Stimulated activated CD8-positive, alpha-beta memory T cell treated with anti-CD3 and anti-CD28 coated beads, Interleukin-4, amount 100 ng/mL, for 1 hour (primary cell): ENCODE measurements at places on chromosomes 12 and 14.

DNA sequence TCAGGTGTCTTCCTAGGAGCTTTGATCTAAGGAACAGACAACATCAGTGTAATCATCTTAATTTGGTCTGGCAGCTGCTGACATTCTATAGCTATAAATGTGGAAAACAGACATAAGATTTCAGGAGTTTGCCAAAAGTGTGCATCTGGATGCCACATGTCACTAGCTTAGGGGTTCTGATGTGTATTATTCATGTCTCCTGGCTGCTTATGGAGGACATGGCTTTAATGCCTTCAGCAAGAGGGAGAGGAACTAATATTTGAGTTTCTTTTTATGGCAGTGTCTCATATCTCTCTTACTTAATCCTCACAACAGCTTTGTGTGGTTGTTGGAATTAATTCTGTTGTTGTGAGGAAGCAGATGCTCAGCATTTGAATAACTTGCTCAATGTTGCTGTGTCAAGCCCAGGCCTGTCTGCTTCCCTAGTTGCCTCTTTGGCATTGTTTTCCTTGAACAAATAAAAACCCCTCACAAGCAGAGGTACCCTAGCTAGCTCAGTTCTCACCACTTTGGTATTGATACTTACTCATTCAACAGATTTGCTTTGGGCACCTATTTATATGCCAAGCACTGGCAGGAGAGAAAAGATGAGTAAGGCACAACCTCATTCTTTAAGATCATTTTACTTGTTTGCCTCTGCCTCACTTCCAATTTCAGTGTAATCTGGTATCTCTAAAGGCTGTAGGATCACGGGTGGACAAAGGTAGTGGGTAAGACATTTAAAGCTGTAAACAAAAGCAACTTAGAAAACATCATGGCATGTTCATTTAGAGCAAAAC, 39.8 kb upstream of the EID3 start:
- DNase-seq: no peak

DNA sequence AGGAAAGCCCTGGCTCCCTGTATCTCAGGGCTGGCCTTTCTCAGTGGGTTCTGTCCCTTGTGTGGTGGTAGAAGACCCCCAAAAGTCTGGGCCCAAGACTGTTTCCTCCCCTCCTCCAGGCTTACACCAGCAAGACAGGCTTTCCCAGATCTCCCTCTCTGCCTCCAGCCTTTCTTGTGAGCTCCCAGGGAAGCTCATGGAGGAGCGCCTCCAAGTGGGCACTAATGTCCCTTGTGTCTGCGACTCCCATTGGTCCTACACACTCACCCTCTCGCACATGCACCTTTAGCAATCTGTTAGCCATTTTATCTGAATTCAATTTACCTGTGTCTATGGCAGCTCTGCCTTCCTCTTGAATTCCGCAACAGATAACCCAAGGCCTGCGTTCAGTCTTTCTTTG, 251.1 kb upstream of the CAND1 start:
- DNase-seq: no peak

- no peak for DNase-seq
Measured at GRCh38 chr12:57769594-57769993, 2.3 kb downstream of the METTL1 start.

DNA sequence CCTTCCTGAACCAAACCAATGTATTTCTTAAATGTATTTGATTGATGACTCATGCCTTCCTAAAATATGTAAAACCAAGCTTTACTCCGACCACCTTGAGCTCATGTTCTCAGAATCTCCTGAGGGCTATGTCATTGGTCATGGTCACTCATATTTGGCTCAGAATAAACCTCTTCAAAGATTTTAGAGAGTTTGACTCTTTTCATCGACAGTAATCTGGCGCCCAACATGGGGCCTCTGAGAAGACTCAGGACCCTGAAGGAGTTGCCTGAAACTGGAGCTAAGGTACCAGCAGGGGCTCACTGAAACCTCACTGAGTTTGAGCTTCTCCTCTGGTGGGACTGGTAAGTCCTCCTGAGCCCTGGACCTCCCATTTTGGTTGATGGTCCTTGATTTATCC, 17.2 kb upstream of the PSMC1 start:
- DNase-seq: no peak

- DNase-seq: no peak
Measured at GRCh38 chr14:92690171-92691011, 58.0 kb downstream of the LGMN start.

- DNase-seq: no peak
Measured at GRCh38 chr14:59200195-59200594, 11.7 kb downstream of the DAAM1 start.

- no peak for DNase-seq
Measured at GRCh38 chr12:122872815-122873361, 23.0 kb downstream of the VPS37B start.

DNA sequence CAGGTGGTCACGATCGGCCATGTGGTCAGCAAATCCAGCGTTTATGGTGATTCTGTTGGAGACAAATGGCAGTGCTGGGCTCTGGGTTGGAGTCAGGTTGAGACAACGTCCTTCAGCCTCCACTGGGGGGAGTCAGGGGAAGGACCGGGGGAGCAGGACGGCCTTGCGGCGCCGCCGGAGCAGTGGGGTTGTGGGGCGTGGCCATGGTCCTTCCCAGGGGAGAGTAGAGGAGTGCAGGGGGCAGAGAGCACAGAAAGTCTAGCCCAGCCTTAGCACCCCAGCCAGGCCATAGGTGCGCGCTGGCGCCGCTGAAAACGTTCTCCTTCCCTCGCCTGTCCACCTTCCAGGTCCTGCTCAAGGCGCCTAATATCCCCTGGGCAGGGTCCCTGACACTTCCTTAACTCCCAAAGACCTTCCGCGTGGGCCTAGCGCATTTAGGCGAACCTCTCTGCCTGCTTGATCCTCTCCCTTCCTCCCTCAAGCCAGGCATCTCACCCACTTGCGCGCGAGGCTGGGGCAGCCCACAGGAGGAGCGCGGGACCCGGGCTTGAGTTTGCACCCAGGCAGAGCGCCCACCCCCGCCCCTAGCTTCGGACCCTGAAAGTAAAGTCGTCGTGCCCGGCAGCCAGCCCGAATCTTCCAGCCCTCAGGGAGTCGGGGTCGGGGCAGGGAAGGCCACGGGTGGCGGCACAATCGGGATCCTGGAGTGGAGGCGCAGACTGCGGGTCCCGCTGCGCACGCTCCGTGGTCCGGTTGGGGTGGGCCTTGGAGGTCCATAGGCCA, 3.1 kb upstream of the KIF26A start:
- DNase-seq: no peak

- no peak for DNase-seq
Measured at GRCh38 chr12:53694756-53695151, 18.9 kb upstream of the ATP5MC2 start.

GRCh38 chr14:69979882-69980281, 100.7 kb downstream of the SMOC1 start:
- DNase-seq: no peak

GRCh38 chr12:93877446-93877845, 200.3 kb downstream of the CRADD start:
- no peak for DNase-seq

DNA sequence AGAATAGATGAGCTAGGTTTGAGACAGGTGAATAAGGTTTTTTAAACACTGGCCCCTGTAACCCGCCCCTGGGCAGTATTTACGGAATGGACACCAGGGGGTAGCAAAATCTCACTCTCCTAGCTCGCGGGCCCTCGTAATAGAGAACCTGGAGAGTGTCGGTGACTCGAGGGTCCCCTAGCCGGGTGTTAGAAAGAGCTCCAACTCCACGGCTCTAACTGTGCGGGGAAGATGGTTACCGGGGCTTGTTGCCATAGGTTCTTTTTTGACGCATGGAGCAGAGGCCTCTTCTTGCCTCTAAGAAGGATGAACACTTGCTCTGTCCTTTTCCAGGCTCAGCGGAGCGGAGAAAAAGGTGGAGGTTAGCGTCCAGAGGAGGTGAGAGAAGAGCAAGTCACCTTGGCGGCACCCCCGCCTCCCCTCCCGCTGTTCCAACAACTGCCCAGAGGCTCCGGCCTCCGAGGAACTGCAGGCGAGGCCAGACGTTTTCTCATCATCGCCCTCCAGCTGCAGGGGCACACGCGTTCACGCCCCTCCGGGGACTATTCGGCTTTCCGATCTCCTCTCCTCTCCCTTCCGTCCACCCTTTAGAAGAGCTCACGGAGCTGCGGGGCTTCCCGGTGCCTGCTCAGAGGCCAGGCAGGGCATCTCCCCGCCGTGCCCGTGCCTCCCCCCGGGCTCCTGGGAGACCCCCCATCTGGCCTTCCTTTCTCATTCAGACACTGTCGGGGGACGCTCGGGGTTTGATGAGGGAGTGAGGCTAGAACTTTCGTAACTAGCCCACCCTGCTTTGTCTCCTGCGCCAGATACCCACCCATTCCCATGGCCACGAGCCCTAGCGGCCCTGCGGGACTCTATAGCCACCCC, 1.4 kb upstream of the ARHGEF40 start:
- DNase-seq: no peak

- DNase-seq: no peak
Measured at GRCh38 chr14:21197418-21198205, 41.7 kb upstream of the OR5AU1 start.

- DNase-seq: no peak
Measured at GRCh38 chr14:91078095-91078737, 17.8 kb upstream of the RPS6KA5 start.

DNA sequence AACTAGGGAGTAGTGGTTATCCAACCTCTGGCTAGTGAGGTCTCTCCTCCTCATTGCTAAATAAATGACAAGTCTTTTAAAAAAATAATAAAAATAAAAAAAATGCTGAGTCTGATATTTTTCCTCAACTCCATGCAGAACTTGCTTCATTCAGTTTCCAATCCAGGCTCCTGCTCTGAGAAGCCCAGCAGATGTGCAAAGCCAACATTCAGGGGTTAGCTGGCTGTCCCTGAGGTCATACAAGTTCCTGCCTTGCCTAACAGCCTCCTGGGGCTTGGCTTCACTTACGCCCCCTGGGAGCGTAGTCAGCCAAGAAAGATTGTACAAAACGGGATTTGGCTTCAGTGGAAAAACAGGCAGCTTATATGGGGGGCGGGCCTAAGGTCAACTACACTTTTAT, 23.3 kb downstream of the RTRAF start:
- no peak for DNase-seq

DNA sequence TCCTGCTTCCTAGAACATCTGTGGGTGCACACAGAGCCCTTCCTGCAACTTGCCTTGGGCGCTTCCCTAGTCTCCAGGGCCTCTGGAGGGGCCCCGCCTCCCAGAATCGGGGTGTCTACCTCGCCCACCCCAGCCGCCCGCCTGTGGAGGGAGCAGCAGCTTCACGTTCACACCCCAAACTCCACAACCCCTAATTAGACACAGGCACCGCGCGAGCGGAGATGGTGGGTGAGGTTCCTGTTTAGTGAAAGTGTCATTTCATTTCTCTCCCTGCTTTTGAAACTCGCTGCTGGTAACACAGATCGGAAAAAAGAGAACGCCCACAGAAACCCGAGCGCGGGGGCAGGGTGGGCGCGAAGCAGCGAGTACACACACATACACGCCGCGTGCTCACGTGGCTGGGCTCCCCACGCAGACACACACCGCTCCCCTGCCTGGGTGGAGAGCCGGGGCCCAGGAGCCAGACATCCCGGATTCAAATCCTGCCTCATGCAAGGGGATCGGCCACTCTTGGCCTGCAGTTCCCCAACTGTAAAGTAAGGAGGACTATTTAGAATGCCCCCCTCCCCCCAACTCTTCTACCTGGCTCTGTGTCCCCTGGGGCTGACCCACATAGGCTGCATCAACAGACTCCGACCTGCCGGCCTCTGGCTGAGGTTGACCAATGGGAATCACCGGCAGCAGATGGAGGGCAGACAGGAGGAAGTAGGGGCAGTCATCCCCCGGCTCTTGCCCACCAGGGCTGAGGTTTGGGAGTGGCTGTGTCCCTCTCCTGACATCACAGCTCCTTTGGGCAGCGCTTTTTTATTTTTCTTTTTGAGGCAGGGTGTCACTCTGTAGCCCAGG, 79.2 kb upstream of the NCOR2 start:
- no peak for DNase-seq

DNA sequence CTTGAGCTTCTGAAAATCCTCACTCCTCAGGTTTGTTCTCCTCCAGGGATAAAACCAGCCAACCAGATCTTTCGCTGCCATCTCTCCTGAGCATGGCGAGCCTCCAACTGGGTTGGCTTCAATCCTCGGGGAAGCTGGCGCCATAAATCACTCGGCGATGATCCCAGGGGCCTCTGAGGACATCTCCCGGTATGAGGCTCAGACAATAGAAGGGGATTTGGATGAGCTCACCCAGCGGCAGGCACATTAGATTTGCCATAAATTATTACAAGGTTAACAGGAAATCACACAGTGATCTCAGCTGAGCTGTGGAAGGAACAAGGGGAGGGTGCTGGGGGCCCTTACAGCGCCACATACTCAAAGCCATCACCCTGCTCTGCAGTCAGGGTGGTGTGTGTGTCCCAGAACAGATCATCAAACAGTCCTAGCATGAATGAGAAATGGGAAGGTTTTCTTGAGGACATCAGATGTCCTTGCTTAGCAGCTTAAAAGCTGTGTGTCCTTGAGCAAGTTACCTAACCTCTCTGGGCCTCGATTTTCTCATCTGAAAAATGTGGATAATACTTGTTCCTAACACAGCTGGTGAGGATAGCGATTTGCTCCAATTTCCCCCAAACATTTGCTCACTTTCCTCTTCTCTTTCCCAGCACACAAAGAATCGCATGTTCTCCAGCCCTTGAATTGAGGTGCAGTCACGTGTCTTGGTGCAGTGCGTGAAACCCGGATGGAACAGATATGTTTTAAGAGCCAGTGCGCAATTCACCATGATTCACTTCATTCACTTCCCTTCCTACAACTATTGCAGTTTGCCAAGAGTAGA, 142.8 kb downstream of the SCARB1 start:
- no peak for DNase-seq

GRCh38 chr12:12331244-12331771, 18.7 kb downstream of the MANSC1 start:
- no peak for DNase-seq

DNA sequence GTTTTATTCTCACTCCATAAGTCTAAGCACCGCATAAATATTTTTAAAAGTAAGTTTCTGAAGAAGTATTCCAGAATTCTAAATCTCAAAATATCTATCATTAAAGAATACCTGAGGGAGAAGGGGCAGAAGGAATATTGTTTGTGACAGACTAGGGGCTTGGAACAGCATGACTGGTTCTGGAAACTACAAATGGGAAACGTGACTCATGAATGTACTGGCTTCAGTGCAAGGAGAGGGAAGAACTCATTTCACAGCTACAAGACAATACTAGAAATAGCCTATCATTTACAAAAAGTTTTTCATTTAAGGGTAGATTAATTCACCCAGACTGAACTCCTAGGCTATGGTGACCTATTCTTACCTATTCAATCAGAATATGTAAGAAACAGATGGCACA, 121.3 kb downstream of the SLC25A21 start:
- DNase-seq: no peak

DNA sequence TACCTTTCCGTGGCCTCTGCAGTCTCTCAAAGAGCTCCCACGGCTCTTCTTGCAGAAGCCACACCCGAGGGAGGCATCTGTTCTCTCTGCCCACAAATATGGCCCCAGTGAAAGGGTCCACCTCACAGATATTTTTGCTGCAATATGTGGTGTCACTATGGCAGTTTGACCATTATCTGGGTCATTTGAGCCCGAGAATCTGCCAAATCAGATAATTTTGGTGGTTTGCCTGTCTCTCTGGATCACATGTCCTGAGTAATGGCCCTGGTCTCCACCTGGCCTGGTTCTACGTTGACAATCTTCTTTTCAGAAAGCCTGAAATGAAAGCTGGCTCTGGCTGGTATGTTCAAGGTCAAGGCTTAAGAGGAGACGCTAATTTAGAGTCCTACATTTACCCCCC, 5.7 kb upstream of the WSCD2 start:
- DNase-seq: no peak
